Smooth muscle cell of bladder (primary cell): ENCODE measurements at places on chromosomes 13 and 19. TPM values are rescaled to one million over a fixed set of nuclear protein-coding genes. Genes with fewer than 3 reads are reported as not detected.

CKAP2 gene
- 6.3 and 6.8 TPM in 2 replicates for total RNA-seq

LAIR1 gene
- not detected in 2 replicates for total RNA-seq

PSPN gene
- 0.43 and 0.92 TPM in 2 replicates for total RNA-seq

HIPK4 gene
- total RNA-seq = 0.14 and 0.18 TPM in 2 replicates

PODNL1 gene
- total RNA-seq = 2.1 and 3.1 TPM in 2 replicates

ZNF550 gene
- 7.3 and 7.8 TPM in 2 replicates for total RNA-seq

HRC gene
- 0.09 TPM in 1 of 2 replicates, not detected in the other for total RNA-seq

KBTBD6 gene
- total RNA-seq = 9.0 and 9.5 TPM in 2 replicates

C19orf33 gene
- total RNA-seq = 0.65 and 0.71 TPM in 2 replicates

BSPH1 gene
- total RNA-seq = not detected in 2 replicates

MYO16 gene
- under 0.01 TPM in 1 of 2 replicates, not detected in the other for total RNA-seq

MBNL2 gene
- total RNA-seq = 102 and 108 TPM in 2 replicates

GPR18 gene
- not detected in 2 replicates for total RNA-seq

FFAR1 gene
- not detected in 2 replicates for total RNA-seq

CNN1 gene
- 7.5 and 16.5 TPM in 2 replicates for total RNA-seq

APOC4 gene
- not detected in 2 replicates for total RNA-seq

ZNF93 gene
- total RNA-seq = 1.7 and 1.9 TPM in 2 replicates

TMPRSS9 gene
- not detected in 2 replicates for total RNA-seq

UBAC2 gene
- total RNA-seq = 26.5 and 27.5 TPM in 2 replicates

CEACAM4 gene
- not detected in 2 replicates for total RNA-seq

MATK gene
- under 0.01 and 0.09 TPM in 2 replicates for total RNA-seq

LIM2 gene
- not detected in 2 replicates for total RNA-seq

ZNF14 gene
- total RNA-seq = 5.5 and 6.0 TPM in 2 replicates

ICAM5 gene
- 1.3 TPM in 2 replicates for total RNA-seq

PCID2 gene
- 55.9 and 72.8 TPM in 2 replicates for total RNA-seq

CPAMD8 gene
- total RNA-seq = 0.28 and 0.43 TPM in 2 replicates

NLRP7 gene
- total RNA-seq = not detected in 2 replicates

NAPSA gene
- under 0.01 and 0.18 TPM in 2 replicates for total RNA-seq
